ENCODE measurements at places on chromosomes 16 and 17.
A peak's percentile ranks its signal among the peaks of the same experiment; 100 is the strongest.

GRCh38 chr17:12790249-12791106 lies 1.2 kb downstream of the ARHGAP44 start:
- DNase-seq = no peak

DNA sequence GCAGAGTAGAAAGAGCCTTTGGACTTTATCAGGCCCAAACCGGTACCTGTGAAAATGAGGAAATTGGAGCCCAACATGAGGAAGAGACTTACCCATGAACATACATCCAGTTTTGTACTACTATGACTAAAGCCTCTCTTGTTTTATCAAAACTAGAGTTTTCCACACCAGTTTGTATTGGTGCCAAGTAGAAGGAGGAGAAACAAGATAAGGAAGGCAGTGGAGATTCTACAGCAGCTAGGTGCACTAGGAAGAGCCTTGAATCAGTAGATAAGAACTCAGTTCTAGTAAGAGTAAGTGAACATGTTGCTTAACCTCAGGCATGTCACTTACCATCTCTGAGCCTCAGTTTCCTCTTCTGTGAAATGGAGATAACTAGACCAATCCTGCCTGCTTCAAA lies 13.7 kb upstream of the TMEM132E start:
- DNase-seq = no peak

DNA sequence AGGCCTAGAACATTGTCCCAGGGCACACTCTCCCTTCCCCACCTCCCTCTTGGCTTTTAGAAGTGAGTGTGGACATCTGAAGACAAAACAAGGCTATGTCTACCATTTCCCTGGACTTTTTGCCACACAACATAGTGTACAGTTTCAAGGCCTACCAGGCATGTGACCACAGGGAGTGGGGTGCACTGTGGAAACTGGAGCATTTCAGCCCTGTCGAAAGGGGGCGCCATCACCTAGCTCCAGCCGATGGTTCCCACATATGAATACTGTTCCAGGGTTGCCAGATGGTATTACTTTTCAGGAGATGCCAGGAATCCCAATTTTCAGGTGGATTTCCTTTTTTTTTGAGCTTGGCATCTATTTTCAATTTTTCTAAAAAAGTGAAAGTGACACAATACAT lies 140.7 kb downstream of the KATNIP start:
- no peak for DNase-seq

GRCh38 chr16:27450196-27450549 lies 48.2 kb downstream of the IL21R start:
- no peak for DNase-seq

GRCh38 chr17:2598166-2598565 lies 4.7 kb downstream of the PAFAH1B1 start:
- peak; percentile 61 for DNase-seq

GRCh38 chr16:2350500-2350899 lies 10.0 kb upstream of the ABCA3 start:
- peak; percentile 20 for DNase-seq

- no peak for DNase-seq
Observed at GRCh38 chr17:9383826-9384225, 191.8 kb downstream of the STX8 start.

- DNase-seq = no peak
Observed at GRCh38 chr16:81779536-81780320, 637 bp downstream of the PLCG2 start.

DNA sequence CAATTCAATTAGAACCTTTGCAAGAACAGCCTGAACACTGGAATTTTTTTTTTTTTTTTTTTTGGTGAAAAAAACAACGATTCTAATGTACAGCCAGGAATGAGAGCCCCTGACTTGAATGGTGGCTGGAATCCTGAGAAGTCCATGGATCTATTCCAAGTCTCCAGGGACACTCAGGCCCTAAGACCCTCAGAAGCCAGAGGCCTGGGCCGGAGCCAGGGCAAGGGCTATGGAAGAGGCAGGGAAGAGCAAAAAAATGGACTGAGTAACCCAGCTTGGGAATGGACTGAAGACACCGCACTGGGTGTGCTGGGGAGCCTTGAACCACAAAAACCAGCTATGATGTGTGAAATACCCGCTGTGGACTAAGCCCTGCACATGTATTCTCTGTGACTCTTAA lies 60.3 kb upstream of the LHX1 start:
- DNase-seq = no peak

DNA sequence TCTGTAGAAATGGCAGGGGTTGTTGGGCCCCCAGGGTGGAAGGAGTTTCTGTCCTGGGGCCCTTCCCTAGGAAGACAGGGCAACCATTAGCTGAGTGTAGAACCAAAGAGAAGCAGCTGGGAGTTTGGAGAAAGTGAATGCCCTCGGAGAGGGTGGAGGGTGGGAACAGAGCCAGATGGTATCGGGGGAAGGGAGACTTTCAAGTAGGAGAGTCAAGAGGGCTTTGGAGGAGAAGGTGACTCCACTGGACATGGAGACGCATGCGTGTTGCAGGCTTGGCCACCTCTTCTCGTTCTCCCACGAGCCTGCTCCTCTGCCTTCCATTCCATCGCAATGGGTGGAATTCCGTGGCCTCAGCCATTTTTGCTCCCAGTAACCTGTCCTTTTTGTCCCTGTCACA lies 19.4 kb downstream of the SLC47A1 start:
- no peak for DNase-seq

Data from NCI-H226 (cell line).